ENCODE measurements at places on chromosomes 2 and 18. TPM values are rescaled to one million over a fixed set of nuclear protein-coding genes. Genes with fewer than 3 reads are reported as not detected.

- DNase-seq: no peak
These were observed 428.3 kb downstream of the PARD3B start for GRCh38 chr2:204973616-204974015.

GRCh38 chr2:202577250-202578183, 57.3 kb upstream of the FAM117B start:
- DNase-seq: no peak

GRCh38 chr2:220071696-220072095, 444.3 kb downstream of the SLC4A3 start:
- no peak for DNase-seq

Gene GCG
- total RNA-seq: 47.4 TPM

Gene LOXHD1
- not detected for total RNA-seq

Gene LCT
- 0.19 TPM for total RNA-seq

Gene CPLX4
- not detected for total RNA-seq

Gene C2orf15
- 1.3 TPM for total RNA-seq

All from mucosa of descending colon (tissue), 3 donors.